T-cell (primary cell): ENCODE measurements at places on chromosomes 5 and 9. TPM values are rescaled to one million over a fixed set of nuclear protein-coding genes. Genes with fewer than 3 reads are reported as not detected.

The CTXN3 gene
- total RNA-seq = not detected

The NKD2 gene
- total RNA-seq = not detected

DNA sequence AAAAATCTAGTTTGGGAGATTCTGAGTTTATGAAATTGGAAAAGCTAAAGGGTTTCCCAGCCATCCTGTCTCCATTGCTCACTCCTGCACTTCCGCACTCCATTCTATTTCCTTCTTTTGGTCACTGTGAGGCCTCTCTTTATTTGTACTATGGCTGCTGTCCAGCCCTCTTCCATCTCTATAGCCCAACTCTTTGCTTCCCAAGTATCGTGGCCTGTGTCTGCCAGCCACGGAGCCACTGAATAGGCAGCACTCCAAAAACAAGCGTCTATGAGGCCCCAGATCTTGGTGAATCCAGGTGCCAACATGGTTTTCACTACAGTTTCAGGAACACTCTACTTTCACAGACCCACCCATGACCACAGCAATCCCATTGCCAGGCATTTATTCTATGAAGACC, 37.2 kb downstream of the GRAMD2B start:
- no peak for DNase-seq

- DNase-seq = no peak
These were observed 9.6 kb downstream of the PSIP1 start for GRCh38 chr9:15501179-15501578.

DNA sequence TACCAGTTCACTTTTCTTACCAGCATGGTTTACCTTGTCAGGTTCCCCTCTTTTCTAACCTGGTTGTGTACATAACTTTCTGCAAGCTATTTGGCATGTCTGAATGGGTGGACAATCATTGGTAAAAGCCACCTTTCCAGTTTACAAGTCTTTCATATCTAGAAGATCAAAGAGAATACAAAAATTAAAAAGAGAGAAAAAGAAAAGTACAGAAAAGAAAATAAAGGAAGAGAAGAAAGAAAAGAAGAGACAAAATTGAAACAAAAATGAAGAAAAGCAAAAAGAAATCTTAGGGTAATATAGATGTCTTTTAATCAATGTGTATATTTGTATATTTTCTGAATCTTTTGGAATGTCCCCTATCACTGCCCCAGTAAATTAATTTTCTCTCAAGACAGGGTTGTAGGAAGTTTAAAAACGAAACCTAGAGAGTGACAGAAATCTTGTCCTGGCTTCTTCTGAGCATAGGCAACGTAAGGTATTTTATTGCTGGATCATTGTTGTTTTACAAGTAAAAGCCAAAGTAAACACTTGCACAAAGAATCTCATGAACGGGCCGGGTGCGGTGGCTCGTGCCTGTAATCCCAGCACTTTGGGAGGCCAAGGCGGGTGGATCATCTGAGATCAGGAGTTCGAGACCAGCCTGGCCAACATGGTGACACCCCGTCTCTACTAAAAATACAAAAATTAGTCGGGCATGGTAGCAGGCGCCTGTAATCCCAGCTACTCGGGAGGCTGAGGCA, 98.7 kb upstream of the IFNE start:
- DNase-seq = no peak

The IFNA2 gene
- not detected for total RNA-seq

The SLC6A19 gene
- total RNA-seq = not detected

The PRLR gene
- total RNA-seq = 0.23 TPM

- DNase-seq = no peak
These were observed 441.2 kb upstream of the ZNF462 start for GRCh38 chr9:106421772-106422171.

DNA sequence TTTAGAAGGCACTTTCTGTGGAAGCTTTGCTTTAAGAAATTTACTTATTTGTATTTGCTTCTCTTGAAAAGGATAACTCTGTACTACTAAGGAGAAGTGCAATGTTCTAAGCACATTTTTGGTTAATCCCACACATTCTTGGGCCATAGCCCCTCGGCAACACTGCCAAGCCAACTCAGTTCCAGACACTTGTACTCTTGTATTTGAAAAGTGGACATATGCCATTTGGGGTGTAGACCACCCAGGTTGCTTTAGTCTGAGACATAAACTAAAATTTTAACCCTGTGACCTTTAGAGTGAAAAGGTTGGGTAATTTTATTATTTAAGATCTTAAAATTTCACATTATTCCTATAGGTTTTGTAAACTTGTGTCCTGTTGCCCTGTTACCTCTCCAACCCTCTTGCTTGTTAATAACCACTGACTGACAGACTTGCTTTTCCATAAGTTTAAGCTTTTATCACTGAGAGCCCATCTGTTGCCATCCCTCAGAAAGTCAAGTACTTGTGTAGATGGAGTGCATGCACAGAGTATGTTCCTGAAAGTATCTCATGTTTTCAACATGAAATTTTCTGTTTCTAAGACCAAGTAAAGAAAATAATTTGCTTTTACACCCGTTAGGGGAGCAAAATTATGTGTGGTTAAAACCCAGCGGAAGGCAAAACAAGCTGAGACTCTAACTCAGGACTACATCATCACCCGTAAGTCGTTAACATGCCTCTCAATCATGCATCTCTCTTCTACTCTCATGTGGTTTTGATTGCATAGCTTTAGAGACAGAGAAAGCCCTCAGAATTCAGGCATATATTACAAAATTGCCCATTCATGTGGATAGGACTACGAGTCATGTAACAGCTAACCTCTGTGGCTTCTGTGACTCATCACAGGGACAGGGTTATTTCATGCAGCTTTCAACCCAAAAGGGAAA, 117.3 kb downstream of the GDNF start:
- no peak for DNase-seq

DNA sequence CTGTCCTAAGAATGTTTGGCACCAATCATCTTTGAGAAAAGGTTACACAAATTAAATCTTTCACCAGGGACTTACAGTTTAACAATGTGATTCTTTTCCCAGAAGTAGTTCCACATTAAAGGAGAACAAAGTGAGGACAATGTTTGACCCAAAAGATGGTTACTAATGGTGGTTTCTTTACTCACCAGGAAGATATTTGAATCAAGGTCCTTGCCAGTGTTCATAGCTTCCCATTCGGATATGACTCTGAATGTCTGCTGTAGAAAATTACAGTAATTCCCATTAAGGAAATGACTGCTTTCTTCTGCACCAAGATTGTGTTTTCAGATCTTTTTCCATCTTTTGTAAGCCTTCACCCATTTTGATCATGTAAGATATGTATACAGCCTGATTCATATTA, 114.6 kb upstream of the ADAMTSL1 start:
- no peak for DNase-seq

- no peak for DNase-seq
These were observed 455.0 kb upstream of the CLINT1 start for GRCh38 chr5:158313733-158314464.

GRCh38 chr9:127404631-127405030, 7.7 kb downstream of the SLC2A8 start:
- DNase-seq = no peak

GRCh38 chr5:150142959-150143349, 12.7 kb downstream of the PDGFRB start:
- no peak for DNase-seq
